CMK (cell line): ENCODE measurements at places on chromosomes 4 and X.

- no peak for DNase-seq
These were observed 444.2 kb downstream of the GRIA2 start for GRCh38 chr4:157664726-157665125.

DNA sequence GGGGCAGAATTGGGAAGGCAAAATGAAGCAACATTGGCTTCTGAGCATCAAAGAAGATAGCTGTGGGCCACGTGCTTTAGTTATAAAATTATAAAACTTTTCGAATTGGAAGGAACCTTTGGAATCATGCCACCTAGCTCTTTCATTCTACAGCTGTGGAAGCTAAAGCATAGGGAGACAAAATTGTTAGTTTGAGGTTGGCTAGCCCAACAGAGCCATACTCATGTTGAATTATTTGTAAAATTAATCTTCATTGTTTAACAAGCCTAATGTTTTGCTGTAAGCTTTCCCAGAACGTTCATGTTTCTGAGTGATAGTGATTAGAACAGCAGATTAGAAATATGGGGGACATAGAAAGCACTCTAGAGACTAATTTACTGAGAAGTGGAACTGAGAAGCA, 35.9 kb downstream of the HHIP start:
- DNase-seq = no peak

DNA sequence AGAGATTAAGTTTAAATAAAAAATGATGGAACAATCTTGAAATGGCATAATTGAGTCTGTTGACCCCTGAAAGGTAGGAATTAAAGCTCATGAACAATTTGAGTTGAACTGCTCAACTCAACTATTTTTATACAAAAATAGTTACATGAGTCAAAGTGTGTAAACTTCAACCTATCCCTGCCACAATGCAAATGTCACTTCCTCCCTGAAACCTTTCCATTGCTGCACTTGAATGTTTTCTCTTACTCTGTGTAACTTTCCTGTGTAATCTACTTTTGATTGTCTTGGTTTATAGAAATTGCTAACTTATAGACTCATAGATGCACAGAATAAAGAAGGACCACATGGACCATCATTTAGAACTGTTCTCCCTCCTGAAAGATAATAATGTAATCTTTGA, 218.5 kb downstream of the GBA3 start:
- DNase-seq = no peak

- DNase-seq = no peak
These were observed 574.3 kb upstream of the DIPK2B start for GRCh38 chrX:45774961-45775360.

GRCh38 chr4:85967872-85968271, 392.0 kb downstream of the MAPK10 start:
- DNase-seq = no peak

DNA sequence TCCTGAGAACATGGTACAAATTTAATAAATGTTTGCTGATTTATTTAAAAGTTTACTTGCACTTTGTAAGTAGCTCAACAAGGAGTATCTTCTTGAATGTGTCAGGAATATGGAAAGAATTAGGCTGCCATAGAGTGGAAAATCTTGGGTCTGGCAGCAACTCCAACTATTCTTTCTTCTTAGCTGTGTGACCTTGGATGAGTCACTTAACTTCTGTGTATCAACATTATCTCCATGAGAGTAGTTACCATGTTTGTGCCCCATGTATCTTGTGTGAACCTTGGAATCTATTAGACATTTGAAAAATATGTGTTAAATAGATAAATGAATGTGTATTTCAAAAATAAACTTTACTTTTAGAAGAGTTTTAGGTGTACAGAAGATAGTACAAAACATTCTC, 348.8 kb downstream of the GBA3 start:
- DNase-seq = no peak

- no peak for DNase-seq
These were observed 129.3 kb upstream of the TMEM164 start for GRCh38 chrX:109873574-109873973.

DNA sequence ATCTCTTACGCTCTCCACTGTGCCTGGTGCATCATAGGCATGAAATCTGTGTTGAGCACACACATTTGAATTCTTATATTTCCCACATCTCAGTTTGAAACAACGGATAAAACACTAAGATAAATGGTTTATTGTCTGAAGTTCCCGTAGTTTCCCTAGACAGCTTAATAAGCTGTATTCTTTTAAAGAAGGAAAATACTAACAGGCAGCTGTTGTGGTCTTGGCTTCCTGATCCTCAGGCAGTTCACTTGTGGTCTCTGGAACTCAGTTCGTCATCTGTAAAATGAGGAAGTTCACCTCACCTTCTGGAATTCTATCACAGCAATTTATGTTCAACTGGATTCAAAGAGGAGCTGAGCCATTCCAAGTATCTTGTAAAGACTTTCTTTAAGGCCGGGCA, 1805.6 kb upstream of the TENM3 start:
- DNase-seq = no peak

GRCh38 chr4:100511896-100512295, 5.9 kb downstream of the EMCN start:
- no peak for DNase-seq
